ENCODE measurements at places on chromosomes 2 and 18.

DNA sequence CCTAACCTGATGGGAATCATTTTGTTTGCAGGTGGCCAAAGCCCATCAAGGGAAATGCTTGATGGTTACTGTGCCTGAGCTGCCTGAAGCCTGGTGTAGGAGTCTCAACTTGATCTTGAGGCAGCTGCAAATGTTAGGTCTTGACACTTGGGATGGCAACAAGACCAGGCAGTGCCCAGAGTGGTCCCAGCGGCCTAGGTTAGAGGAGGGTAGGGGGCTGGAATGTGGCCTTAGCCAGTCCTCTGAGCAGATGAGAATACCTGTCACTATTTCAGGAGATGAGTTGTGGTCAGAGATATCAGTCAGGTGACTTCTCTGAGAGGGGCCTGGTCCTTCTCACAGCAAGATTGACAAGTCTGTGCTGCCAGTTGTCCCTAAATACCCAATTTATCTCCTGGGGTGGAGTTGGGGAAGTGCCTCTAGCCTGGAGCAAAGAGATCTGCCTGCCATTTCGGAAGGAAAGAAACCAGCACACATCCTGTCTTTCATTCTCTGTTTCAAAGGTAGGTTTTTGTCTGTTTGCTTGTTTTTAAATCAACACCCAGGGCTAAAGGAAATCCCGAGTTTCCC, 13.4 kb downstream of the SPTBN1 start:
- DNase-seq: no peak

- DNase-seq: no peak
Measured at GRCh38 chr2:168632709-168633121, 169.7 kb upstream of the NOSTRIN start.

- no peak for DNase-seq
Measured at GRCh38 chr2:238128534-238129001, 9.9 kb upstream of the KLHL30 start.

GRCh38 chr2:72789241-72789640, 36.6 kb downstream of the EXOC6B start:
- DNase-seq: no peak

- peak; percentile 61 for DNase-seq
Measured at GRCh38 chr18:9417073-9417851, 58.1 kb upstream of the RALBP1 start.

DNA sequence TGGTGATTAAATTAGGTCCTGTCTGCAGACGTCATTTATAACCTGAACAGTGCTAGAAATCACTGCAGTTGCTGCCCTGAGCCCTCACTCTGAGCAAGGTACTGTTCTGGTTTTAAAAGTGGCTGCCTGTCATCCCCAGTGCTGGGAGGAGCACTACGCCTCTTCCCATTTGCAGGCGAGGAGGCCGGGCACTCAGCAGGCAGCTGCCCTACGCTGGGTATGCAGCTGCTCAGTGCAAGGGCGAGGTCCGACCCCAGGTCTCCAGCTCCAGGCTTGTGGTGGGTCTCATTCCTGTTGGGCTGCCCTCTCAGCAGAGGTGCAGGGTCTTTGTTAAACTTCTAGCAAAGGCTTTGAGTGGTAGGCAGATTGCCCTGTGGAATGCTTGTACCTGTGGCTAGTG, 15.7 kb downstream of the CNDP2 start:
- no peak for DNase-seq

- no peak for DNase-seq
Measured at GRCh38 chr2:221518201-221518934, 53.7 kb downstream of the EPHA4 start.

- DNase-seq: no peak
Measured at GRCh38 chr18:66209656-66210055, 394.2 kb downstream of the CDH19 start.

DNA sequence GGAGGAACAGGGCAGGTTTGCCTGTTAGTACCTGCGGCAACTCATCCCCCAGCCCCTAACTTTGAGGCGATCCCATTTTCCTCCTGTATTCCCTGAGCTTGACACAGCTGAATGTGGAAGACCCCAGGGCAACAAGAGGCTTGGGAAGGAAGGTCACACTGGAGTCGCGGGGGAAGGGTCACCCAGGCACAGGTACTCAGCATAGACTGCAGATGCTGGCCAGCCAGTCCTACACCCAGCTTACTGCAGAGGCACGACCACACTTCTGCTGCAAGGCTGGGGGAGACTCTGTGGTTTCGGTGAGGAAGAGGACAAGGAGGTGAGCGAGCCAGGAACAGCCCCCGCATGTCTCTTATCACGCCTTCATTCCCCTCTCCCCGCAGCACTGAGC, 91.5 kb downstream of the MALT1 start:
- DNase-seq: no peak

- DNase-seq: no peak
Measured at GRCh38 chr2:241852116-241852980, 6.3 kb downstream of the PDCD1 start.

DNA sequence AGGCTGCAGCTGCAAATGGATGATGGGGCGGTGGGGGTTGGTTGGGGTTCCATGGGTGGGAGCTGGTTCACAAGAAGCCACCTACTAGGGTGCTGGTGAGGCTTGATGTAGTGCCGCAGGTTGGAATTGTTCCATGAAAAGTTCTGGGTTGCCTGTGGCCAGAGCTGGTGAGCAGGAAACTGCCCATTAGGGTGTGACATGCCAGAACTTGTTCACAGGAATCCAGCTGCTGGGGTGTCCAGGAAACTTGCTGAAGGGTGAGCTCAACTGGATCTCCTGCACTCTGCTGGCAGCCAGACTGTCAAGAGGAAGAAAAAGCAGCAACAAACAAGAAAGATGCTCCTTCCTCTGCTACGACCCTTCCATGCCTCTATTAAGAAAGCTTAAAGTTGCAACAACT, 48.8 kb downstream of the MAP3K20 start:
- no peak for DNase-seq

GRCh38 chr2:66602341-66602740, 167.4 kb downstream of the MEIS1 start:
- DNase-seq: no peak

DNA sequence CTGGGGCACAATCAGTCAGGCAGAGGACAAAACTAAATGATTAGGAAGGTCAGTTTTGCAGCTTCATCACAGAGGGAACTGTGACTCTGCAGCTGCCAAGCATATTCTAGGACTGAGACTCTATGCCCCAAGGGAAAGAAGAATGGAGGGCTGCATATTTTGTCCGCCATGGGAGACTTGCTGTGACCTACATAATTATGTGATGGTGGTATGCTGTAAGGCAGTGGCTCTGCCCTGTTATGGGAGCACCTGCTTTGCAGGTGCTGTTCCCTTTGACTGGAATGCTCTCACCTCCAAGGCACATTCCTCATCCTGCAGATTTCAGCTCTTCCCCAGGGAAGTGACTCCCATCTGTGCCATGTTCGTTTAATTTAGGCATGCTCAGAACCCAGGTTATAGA, 261.9 kb upstream of the EPHA4 start:
- no peak for DNase-seq

DNA sequence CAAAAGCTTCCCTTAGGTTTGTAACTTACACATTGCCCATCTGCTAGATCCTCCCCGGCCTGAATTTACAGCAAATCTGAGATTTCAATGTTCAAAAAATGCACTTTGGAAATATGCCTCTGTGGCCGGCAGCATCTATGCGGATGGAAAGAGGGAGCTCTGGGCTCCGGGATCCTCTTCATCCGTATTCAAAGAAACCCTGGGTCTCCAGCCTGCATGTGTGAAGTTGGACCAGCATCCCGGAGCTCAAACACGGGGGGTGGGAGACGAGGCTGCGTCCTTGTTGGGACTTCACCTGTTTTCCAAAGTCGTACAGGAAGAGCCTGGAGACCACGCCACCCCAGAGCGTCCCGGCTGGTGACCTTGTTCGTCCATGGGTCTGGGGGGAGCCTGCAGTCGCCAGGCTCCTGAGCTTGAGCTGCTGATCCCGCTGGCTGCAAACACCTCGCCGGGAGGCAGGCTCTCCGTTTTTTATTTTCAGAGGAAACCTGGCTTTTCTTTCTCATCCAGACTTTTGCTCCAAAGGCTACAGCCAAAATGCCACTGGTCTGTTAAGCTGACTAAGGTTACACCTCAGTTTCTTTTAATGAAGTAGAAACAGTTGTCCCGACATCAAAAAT, 77.4 kb downstream of the PTGR3 start:
- no peak for DNase-seq

GRCh38 chr2:7835693-7836680, 845.9 kb upstream of the ID2 start:
- no peak for DNase-seq

DNA sequence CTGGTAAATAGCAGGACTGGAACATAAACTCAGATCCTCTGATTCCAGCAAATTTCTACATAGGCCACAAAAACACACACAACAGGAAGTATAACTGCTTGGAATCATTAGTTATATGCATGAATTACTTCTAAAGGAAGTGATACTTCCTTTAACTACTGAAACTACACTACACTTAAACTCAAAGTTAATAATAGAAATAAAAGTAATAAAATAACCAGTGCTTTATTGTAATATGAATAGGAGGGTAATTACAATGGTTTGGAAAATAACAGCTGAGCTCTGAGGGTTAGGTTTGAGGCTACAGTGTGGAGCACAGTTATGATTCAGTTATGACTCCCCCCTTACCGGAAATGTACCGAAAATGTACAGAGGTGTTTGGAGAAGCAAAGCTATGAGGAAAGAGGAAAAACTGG, 18.5 kb upstream of the POLI start:
- no peak for DNase-seq

- DNase-seq: no peak
Measured at GRCh38 chr2:111634050-111634794, 249.8 kb downstream of the ANAPC1 start.

GRCh38 chr2:235215248-235215647, 263.4 kb downstream of the SH3BP4 start:
- DNase-seq: no peak

- DNase-seq: no peak
Measured at GRCh38 chr18:34928754-34929335, 112.4 kb upstream of the MAPRE2 start.

- no peak for DNase-seq
Measured at GRCh38 chr2:50895041-50895440, 136.9 kb downstream of the NRXN1 start.

- no peak for DNase-seq
Measured at GRCh38 chr18:67318651-67319050, 197.9 kb downstream of the DSEL start.

DNA sequence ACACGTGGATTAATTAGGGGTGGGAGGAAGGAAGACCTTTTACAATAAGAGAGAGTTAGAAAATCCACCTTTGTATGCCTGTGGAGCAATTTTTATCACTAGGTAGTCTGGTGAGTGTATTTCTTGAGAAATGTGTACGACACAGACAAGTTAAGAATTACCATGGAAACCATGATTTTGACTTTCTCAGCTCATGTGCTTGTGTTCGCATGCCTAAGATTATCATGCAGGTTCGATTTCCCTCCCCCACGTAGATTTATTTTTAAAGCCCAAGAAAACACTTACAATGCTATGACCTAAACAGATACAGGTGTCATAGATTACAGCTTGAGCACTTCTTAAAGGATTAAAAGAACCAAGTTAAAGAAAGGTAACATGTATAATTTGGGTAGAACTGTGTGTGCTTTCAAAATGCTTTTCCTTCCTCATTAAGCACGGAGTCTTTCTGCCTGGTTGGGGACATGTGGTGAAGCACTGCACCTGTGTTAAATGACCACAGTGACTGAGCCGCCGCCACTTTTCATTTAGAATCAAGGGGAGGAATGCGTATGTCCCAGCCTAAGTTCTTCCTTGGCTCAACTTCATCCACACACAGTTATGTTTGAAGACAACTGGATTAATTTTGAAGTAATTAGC, 16.6 kb downstream of the SERTAD2 start:
- DNase-seq: no peak

- DNase-seq: no peak
Measured at GRCh38 chr2:47653902-47654789, 128.8 kb upstream of the MSH6 start.

DNA sequence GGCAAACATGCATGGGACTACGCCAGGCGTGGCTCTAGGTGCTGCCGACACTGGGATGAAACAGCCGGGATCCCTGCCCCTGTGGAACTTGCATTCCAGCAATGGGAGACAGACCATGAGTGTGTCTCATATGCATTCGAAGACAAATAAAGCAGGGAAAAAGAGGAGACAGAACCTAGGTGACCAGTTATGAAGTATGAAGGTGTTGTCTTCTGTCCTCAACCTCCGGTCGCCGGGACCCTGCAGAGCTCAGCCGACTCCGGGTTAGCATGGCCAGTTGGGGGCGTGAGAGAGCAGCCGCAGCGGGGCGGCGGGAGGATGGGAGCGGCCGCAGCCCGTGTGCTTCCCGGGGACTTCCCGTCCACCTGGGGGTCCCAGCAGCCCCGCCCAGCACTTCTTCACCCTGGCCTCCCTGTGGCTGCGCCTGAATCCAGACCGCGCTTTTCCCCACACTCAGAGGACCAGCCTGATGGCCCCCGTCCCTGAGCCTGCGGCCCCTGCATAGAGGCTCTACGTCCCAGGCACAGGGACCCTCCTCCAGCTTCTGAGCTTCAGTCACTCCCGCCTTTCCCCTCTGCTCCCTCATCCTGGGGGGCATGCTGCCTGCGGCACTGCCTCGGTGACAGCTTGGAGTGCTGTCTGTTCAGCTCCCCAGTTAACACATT, 11.4 kb downstream of the ID2 start:
- no peak for DNase-seq

GRCh38 chr18:58996131-58996641, 131.5 kb downstream of the ZNF532 start:
- no peak for DNase-seq

GRCh38 chr2:9307535-9307934, 100.9 kb downstream of the ASAP2 start:
- DNase-seq: no peak

DNA sequence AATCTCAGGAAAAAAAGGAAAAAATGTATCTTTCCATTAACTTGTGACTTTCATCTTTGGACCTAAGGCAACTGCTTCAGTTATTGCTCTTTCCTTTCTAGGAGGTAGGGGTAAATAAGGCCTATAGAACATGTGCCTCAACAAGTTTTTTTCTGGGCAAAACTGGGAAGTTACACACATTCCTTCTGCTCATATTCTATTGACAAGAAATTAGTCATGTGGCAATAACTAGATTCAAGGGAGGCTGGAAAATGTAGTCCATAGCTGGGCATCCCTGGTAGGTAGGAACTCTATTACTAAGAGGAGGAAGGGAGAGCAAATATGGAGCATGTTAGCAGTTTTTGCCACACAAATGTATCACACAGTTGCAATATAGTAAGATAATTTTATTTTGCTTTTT, 37.7 kb upstream of the NEMP2 start:
- DNase-seq: no peak

GRCh38 chr2:48938231-48938630, 182.7 kb upstream of the LHCGR start:
- DNase-seq: no peak

GRCh38 chr2:54122939-54123338, 7.5 kb downstream of the ACYP2 start:
- DNase-seq: no peak

GRCh38 chr2:59398081-59398480, 1155.4 kb downstream of the BCL11A start:
- no peak for DNase-seq
